ENCODE measurements at places on chromosomes 1 and 21.
A peak's percentile ranks its signal among the peaks of the same experiment; 100 is the strongest.

DNA sequence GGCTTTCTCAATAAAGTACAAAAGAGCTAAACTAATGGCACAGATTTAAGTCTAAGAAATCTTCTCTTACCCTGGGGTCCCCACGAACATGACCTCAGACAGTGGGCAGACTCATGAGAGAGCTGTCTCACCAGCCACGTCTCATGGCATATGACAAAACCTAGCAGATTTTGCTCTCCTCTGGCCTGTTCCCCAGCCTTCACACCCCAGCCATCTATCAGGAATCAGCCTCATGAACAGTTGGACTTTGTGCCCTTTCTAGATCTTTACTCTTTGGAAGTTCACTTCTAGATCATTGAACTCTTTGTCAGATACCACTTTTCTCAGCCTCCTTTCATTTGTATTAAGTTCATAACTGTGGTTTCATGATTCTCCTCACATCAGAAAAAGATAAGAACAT, 14.2 kb upstream of the HSD3B1 start:
- no peak for DNase-seq

- no peak for DNase-seq
Measured at GRCh38 chr1:55040083-55040932, 960 bp downstream of the PCSK9 start.

GRCh38 chr1:211229365-211229759, 29.8 kb upstream of the RCOR3 start:
- DNase-seq, result no peak

DNA sequence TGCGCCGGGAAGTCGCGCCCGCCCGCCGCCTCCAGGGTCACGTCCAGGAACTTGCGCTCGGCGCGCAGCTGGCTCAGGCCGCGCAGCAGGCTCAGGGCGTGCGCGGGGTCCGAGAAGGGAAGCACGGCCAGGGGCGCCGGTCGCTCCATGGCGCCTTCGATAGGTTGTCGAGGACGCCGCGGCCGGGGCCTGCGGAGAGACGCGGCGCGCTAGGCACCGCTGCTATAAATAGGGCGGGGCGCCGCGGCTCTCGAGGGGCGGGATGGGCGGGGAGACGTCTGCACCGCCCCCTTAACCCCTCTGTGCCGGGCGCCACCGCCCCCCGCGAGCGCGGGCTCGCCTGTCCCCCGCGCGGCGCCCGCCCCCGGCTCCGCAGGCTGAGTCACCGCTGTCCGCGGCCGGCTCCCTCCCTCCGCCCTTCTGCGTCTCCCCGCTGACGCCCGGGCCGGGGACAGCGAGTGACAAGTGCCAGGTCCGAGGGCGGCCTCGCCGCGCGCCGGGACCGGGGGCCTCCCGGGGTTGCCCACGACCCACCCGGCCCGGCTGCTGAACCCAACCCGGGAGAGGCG, at the start of gene KLHL21:
TSS of gene KLHL21 (minus strand) at position 201 of the 569 bp plus-strand sequence. CDS start at position 149, 52 bp downstream.
- peak; percentile 93 for DNase-seq

DNA sequence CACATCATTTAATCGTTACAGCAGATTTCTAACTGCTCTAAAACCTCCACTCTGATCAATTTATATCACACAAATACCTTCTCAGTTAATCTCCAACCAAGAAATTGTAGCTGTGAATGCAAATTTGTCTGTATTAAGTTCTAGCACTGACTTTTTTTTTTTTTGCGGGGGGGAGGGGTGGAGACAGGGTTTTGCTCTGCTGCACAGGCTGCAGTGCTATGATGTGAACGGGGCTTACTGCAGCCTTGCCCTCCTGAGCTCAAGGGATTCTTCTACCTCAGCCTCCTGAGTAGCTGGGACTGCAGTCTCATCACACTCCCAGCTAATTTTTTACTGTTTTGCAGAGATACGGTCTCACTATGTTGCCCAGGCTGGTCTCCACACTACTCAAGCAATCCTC, 163.6 kb downstream of the RERE start:
- no peak for DNase-seq

DNA sequence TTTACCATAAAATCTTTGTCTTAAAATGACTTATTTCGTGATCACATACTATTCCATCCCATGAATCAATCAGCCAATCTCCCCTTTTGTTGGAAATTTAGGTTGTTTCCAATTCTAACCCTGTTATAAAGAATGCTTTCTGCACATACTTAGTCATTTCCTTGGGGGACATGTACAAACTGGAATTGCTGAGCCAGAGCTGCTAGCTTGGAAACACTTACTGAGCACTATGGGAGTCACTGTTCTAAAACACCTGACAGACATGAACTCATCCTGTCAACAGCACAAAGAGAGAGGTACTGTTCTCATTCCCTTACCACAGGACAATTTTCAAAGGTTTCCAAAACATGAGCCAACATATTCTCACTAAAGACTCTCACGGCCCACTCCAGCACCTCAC, 32.1 kb downstream of the AK2 start:
- DNase-seq, result no peak

DNA sequence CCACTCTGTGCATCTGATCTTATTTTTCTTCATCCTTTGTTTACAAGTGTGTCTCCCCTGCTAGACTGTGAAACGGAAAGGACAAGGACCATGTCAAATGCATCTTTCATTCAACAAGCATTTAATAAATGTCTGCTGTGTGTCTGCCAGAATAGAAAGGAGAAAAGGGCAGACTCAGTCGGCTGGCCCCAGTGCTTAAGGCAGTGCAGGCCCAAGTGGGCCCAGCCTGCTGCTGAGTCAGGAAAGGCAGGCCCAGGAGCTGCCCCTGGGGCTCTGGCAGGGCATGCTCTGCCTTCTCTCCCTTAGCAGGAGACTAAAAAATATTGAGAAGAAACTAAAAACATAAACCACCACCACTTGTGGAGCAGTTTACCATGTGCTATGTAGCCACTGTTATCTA, 38.1 kb downstream of the PLEKHA6 start:
- DNase-seq, result no peak

DNA sequence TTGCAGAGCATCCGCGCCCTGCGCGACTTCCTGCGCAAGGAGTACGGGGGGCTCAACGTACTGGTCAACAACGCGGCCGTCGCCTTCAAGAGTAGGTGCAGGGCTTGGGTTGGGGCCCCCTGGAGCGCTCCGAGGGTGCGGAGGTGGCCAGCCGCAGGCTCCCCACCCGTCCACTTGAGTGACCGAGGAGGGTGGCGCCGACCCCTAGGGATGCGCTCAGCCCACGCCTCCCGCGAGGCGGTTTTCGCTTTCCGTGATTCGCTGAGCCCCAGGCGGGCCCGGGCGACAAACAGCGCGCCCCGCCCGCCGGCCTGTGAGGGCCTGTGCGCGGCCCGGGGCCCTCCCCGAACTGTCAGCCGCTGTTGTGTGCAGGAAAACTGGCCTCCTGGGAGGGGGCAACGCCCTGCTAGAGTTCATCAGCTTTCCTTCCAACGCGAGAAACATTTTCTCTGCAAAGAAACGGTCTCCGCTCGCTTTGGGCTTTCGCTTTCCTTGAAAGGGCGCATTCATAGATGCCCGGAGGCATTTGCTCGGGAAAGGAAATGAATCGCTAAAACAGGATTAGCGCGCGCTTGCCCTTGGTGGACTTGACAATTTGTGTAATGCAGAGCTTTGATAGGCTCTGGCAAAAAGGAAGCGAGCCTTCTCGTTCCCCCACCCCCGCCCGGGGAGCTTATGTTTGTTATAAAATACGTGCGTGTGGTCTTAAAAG, 668 bp downstream of the CBR3 start:
- peak; percentile 83 for DNase-seq

DNA sequence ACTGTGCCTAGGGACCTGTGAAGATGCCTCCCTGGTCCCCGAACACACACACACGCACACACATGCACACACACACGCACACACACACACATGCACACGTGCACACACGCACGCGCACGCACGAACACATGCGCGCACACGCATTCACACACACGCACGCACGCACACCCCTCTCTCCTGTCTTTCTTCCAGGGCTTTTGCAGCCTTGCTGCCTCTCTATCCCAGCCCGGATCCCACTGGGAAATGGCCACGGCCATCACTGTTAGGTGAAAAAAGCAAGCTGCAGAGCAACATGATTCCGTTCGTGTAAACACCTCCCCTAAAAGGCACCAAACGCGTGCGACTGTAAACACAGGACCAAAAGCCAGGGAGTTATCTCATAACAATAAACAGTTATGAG, 39.7 kb downstream of the NKAIN1 start:
- DNase-seq, result no peak

GRCh38 chr21:40335704-40336103, 468.5 kb downstream of the PCP4 start:
- no peak for DNase-seq

Measured in NB4 (cell line).